ENCODE measurements at places on chromosomes 12 and 14.

DNA sequence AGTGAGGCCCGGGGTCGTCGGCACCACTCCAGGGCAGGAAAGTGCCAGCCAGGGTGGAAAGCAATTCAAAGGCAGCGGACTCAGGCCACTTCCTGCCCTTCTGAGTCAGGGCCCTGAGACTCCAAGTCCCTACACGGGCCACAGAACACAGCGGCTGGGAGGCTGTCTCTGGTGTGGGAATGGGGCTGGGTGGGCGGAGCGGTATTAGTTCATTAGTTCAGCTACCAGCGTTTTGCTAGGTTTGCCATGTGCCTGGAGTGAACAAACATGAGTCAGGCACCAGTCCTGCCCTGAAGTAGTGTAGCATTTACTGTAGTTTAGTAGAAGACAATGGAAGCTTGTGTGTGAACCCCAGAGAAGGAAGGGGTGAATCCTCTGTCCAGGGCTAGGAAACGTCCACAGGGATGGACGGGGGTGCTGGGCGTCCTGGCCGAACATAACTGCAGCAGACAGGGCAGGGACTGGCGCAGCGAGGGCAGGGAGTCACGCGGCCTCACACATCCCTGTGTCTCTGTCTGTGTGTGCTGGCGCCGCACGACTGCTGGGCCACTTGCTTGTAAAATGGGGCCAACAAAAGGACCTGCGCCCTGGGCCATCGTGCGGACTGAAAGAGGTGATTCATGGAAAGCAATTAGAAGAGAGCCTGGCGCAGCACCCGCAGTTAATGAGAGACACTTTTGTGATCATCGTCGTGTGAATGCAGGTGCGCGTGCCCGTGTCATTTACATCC, 186.4 kb upstream of the PRMT8 start:
- DNase-seq: no peak

GRCh38 chr12:93090731-93091172, 161.7 kb upstream of the EEA1 start:
- no peak for DNase-seq

DNA sequence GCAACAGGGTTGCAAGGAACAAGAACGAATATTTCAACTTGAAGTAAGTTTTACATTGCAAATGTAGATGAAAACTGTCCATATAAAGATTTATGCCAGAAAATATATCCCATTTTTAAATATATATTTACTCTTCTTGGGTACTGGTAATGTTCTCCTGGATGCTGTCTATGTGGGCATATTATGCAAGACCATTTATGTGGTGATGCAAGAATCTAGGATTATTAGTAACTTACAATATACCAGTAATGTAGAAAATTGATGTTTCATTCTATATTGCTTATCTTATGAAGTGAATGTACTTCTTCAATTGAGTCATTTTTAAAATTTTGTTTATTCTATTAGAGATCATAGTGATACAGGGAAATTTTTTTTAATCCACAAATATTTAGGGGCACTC, 25.1 kb downstream of the FGFR1OP2 start:
- DNase-seq: no peak

- no peak for DNase-seq
Observed at GRCh38 chr12:131357920-131358319, 353.0 kb upstream of the SFSWAP start.

GRCh38 chr12:24281341-24281740, 331.9 kb upstream of the SOX5 start:
- DNase-seq: no peak

DNA sequence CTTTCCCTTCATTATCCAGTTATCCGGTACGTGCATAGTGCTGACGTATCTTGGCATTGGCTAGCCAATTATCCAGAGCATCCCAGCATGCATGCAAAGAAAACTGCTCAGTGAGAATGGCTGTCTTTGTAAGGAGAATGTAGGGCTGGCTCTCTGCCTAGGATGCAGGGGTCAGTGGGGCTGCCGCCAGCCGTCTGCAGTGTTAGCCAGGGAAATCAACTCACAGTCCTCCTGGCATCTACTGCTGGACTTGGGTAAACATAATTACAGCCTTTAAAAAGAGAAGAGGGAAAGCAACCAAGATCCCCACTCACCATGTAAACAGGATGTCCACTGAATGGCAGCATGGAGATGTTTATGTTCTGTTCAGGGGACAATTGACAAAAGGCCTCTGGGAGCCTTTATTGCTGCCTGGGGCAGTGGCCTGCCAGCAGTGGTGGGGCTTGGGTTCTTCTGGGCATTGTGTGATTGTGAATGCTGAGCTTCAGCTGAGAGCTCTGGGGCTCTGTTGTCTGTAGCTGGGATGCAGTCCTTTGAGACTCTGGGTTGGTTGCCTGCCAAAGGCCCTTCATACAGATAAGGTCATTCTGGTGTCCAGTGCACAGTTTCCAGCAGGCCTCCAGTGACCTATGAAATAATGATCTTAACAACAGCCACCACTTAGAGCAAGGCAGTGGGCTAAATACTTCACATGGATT, 121.8 kb downstream of the TBC1D30 start:
- DNase-seq: no peak

- no peak for DNase-seq
Observed at GRCh38 chr12:55723516-55724225, 3.5 kb downstream of the RDH5 start.

DNA sequence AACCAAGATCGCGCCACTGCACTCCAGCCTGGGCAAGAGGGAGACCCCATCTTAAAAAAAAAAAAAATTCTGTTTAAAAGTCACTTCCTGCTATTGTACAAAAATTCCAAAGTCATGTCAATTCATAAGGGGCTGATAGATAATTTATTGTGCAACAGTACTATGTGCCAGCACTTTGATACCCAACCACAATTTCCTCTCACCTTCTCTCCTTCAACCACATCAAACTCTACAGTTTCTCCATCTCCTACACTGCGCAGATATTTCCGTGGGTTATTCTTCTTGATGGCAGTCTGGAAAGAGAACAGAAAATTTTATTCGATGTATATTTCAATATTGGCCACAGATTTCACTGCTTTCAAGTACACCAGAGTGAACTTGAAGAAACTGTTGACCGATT, 7.6 kb downstream of the YBX3 start:
- DNase-seq: no peak

GRCh38 chr14:77128414-77128891, 13.1 kb downstream of the ZDHHC22 start:
- no peak for DNase-seq

DNA sequence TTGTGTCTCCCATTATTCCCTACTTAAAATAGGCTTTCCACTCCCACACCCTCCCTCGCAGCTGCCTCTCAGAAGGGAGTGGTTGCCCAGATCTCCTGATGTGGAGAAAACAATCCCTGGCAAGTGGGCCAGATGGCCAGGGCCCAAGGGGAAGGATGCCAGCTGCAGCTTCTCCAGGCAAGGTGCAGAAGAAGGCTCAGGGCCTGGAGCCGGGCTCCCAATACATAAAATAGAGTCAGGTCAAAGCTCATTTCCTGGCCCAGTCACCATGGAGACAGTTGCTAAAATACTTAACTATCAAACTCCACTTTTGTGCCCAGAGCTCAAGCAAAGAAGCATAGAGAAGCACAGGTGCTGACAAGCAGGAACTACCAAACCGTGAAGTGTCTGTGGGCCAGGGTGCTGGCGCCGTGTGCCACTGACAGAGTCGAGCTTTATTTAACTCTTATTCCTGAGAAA, 45.7 kb upstream of the ITPR2 start:
- peak; percentile 87 for DNase-seq

GRCh38 chr12:44929236-44929885, 53.2 kb upstream of the NELL2 start:
- DNase-seq: no peak

GRCh38 chr12:56437430-56438176, 11.6 kb downstream of the TIMELESS start:
- DNase-seq: no peak

DNA sequence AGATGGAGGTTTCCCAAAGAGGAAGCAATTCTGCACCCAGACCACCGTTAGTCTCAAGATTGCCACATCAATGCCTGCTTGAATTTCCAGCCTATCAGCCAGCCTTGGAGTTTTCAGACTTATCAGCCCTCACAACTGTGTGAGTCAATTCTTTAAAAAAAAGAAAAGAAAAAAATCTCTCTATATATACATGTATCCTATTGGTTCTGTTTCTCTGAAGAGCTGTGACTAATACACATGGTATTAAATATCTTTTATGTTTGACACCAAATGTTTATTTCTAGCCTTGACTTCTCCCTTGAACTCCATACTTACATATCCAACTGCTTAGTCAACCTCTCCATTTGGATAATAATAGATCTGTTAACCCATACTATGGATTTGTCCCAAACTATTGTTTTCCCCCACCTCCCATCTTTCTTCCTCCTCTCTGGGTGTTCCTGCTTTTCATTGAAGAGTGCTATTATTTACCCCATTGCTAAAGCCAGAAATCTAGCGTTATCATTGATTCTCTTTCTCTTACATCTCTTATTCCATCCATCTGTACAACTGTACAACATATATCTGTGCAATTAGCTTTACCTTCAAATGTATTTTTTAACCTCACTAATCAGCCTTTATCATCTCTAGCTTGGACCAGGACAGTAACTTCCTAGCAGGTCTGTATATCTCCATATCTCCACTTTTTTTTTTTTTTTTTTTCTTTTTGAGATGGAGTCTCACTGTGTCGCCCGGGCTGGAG, 22.7 kb upstream of the EID3 start:
- DNase-seq: no peak

GRCh38 chr12:51955702-51956101, 4.2 kb downstream of the ACVR1B start:
- DNase-seq: no peak

DNA sequence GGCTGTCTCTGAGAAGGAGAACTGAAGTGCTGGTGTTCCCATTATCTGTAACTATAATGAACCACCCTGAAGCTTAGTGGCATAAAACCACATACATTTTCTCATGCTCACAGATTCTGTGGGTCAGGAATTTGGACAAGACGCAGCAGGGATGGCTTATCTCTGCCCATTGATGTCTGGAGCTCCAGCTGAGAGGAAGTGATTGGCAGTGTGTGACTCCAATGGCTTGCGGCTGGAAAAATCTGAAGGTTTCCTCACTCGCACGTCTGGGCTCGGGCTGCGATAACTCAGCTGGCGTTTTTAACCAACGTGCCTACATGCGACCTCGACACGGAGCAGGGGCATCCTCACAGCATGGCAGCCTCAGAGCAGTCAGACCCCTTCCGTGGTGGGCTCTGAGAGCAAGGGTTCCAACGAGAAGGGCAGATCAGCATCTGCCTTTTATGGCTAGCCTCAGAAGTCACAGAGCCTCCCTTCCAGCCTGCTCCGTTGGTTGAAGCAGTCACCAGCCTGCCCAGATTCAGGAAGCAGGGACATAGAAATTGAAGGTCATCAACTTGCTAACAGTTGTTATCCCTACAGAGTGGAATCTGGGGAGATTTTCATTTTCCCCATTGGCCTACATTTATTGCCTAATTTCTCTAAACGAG, 143.3 kb upstream of the BCL2L14 start:
- no peak for DNase-seq

GRCh38 chr12:104662203-104662602, 205.5 kb downstream of the CHST11 start:
- no peak for DNase-seq

DNA sequence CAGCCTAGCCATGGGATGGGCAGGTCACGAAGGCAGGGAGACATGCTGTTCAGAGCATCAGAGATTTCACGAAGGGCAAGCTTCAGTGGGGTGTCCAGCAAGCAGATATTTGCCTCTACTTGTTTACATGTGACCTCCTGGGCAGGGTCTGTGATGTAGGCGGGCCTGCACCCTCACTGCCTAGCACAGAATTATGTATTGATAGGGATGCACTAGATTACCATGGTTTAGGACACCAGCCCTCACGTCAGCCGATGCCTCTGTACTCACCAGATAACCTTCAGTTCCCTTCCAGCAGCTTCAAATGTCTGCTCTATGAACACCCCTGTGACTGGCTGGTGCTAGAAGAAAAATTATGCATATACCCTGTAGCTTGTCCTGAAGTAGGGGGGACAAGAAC, 5.1 kb upstream of the EIF5 start:
- DNase-seq: no peak

DNA sequence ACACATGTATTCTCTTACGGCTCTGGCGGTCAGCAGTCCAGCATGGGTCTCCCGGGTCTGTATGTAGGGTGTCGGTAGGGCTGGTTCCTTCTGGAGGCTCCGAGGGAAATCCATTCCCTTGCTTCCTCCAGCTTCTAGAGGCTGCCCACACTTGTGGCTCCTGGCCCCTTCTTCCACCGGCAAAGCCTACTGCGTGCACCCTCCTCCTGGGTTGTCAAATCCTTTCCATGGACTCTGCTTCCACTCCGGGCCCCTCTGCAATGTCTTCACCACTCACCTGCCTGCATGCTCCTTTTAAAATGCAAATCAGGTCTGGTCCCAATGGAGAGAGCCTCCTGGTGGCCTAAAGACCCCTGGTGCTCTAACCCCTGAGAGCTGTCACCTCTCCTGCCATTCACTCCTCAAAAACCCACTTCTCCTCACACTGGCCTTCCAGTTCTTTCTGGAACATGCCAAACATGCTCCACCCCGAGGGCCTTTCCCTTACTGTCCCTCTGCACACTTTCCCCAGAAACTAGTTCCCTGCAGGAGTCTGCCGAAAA, 108.5 kb downstream of the DICER1 start:
- no peak for DNase-seq

DNA sequence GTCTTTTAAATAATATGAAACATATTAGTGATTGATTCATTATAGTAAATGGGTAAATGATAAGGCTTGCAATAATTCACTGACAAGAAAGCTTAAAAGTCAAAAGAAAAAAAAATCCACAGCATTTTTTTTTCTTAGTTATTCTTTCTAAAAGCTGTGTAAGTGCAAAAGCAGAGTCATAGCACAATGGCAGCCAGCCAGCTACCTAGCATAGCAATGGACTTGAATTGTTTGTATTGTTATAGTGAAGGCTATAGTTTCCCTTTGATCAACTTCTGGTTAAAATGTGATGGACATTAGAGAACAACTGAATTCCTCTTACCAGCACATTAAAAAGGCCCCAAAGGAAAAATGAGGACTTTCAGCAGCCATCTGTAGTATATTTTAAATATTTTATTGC, 232.1 kb downstream of the NAV3 start:
- DNase-seq: no peak

GRCh38 chr12:19012965-19013364, 116.6 kb upstream of the PLEKHA5 start:
- DNase-seq: no peak

- no peak for DNase-seq
Observed at GRCh38 chr12:57011438-57012424, 4.6 kb downstream of the TAC3 start.

DNA sequence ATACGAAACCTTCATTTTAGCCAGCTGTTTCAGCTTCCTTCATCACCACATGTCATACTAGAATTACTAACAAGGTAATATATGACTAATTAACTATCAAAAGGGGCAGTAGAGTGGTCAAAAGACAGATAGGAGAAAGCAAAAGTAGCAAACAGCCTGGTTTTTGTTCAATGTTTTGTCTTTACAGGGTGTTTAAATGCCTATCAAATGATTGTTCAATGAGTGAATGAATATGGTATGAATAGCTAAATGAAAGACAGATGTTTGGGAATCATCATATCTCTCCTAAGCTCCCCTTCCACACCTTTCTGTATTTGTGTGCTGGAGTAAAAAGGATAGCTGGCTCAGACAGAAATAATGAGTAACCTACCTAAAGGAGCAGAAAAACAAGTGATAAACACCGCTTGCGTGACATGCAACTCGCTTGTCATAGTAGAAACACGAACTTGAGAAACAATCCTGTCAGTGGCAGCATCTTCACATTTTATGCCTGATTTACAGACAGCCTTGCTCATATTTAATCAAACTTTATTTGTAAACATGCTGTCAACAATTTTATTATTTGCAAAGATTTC, 34.2 kb downstream of the ABCC9 start:
- DNase-seq: no peak

GRCh38 chr12:47102845-47103651, 23.3 kb upstream of the AMIGO2 start:
- DNase-seq: no peak

Measured in NCI-H524 treated with DMSO at 0.1 percent for 48 hours (cell line).